ENCODE measurements at places on chromosomes 7 and 10. TPM values are rescaled to one million over a fixed set of nuclear protein-coding genes. Genes with fewer than 3 reads are reported as not detected.

Gene PON1
- not detected for total RNA-seq

Gene C10orf143
- 0.22 TPM for total RNA-seq

Gene OR2A42
- not detected for total RNA-seq

Gene MYOZ1
- total RNA-seq, result 1.1 TPM

Gene EVX1
- total RNA-seq, result not detected

Gene UPK3BL2
- total RNA-seq, result 1.0 TPM

Gene LIPA
- total RNA-seq, result 16.5 TPM

Gene CHST3
- total RNA-seq, result 29.7 TPM

Gene ANKRD61
- total RNA-seq, result not detected

Gene BTBD16
- 0.51 TPM for total RNA-seq

Gene SSC4D
- 1.2 TPM for total RNA-seq

Gene ARHGAP22
- total RNA-seq, result 24.5 TPM

Gene CALHM1
- total RNA-seq, result not detected

Gene NODAL
- not detected for total RNA-seq

Gene HOXA7
- total RNA-seq, result 27.9 TPM

Gene DPYSL4
- total RNA-seq, result 1.7 TPM

Gene EIF5AL1
- 0.43 TPM for total RNA-seq

Gene PDSS1
- total RNA-seq, result 25.0 TPM

Gene SLC29A4
- 8.2 TPM for total RNA-seq

Gene MBL2
- not detected for total RNA-seq

Gene SUFU
- 6.2 TPM for total RNA-seq

Gene SVIL
- total RNA-seq, result 52.9 TPM

Gene NUTM2E
- not detected for total RNA-seq

Gene AKR1C4
- total RNA-seq, result not detected

Gene NUTM2A
- total RNA-seq, result 0.69 TPM

Gene SEMA4G
- total RNA-seq, result 1.2 TPM

Gene CRYGN
- total RNA-seq, result not detected

Gene LRRC17
- total RNA-seq, result 7.8 TPM

Gene GHRHR
- not detected for total RNA-seq

Gene ZPBP
- not detected for total RNA-seq

Gene CDK14
- 5.3 TPM for total RNA-seq

Gene NKX6-2
- total RNA-seq, result 0.14 TPM

Gene FAM237B
- total RNA-seq, result not detected

Gene BUD23
- total RNA-seq, result 65.2 TPM

Gene NEUROD6
- total RNA-seq, result not detected

Gene RBP3
- total RNA-seq, result not detected
